Lung microvascular endothelial cell (primary cell): ENCODE measurements at places on chromosomes 7 and 10. TPM values are rescaled to one million over a fixed set of nuclear protein-coding genes. Genes with fewer than 3 reads are reported as not detected.
A peak's percentile ranks its signal among the peaks of the same experiment; 100 is the strongest.

The SLC26A4 gene
- total RNA-seq, result 6.5 and 9.8 TPM in 2 replicates

The LRRD1 gene
- total RNA-seq, result under 0.01 TPM in 2 replicates

The GNGT1 gene
- not detected in 2 replicates for total RNA-seq

The C10orf90 gene
- total RNA-seq, result not detected in 2 replicates

The DDC gene
- not detected in 2 replicates for total RNA-seq

The TMEM130 gene
- total RNA-seq, result not detected in 2 replicates

The ASIC3 gene
- total RNA-seq, result under 0.01 and 0.40 TPM in 2 replicates

The C1GALT1 gene
- total RNA-seq, result 7.5 and 7.8 TPM in 2 replicates

The SHTN1 gene
- 0.87 and 0.99 TPM in 2 replicates for total RNA-seq

The FAM13C gene
- 0.20 and 1.1 TPM in 2 replicates for total RNA-seq

The LIPF gene
- total RNA-seq, result not detected in 2 replicates

The SPDYE11 gene
- total RNA-seq, result not detected in 2 replicates

The TNS3 gene
- total RNA-seq, result 6.8 and 10.3 TPM in 2 replicates

- DNase-seq, result no peak
These were observed 33.0 kb downstream of the OR6V1 start for GRCh38 chr7:143085109-143085508.

GRCh38 chr10:57979491-57979890 is 288.2 kb downstream of the IPMK start:
- DNase-seq, result no peak

- DNase-seq, result peak; percentile 52
These were observed 68.8 kb upstream of the GSDME start for GRCh38 chr7:24825931-24826661.

- DNase-seq, result no peak
These were observed 164.1 kb downstream of the HECW1 start for GRCh38 chr7:43276547-43276946.

DNA sequence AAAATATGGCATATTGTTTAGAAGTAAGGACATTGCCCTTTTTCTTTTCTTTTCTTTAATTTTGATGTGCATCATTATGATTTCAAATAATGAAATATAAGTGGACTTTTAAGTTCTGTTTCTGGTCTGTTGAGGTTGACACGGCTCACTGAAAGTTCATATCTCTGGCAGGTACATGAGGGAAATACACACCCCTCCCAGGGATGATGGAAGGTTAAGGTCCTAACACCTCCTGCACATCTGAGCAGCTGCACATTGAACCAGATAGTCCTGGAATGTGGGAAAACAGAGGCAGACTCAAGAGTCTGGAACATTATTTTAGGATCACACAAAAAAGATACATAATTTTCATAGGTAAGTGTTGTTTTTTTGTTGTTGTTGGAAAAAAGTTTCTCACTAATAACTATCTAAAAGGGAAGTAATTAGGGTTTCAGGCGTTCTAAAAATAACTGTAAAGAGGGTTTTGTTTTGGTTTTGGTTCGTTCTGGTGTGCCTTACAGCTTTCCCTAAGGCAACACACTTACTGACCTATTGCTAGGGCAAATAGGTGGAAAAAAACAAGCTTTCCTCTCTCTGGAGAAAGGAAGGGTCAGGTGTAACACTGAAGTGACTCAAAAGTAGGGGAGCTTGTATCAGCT is 201.2 kb upstream of the PRKCQ start:
- no peak for DNase-seq

DNA sequence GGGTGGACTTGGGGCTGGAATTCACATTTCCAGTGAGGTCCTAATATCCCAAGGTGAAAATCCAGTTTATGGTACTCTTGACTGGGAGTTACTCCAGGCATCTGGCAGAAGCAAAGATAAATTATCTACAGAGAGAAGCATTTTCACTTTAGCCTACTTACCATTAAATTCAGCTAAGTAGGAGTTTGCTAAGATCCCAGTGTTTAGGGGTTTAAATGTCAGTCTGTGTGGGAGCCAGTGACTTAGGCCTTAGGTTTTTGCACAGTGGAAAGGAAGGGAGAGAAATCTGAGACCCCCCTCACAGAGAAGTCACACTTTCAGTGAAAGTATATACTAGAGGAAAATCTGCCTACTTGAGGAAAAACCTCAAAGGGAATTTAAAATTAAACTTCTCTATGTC is 134.2 kb downstream of the IQUB start:
- DNase-seq, result no peak

DNA sequence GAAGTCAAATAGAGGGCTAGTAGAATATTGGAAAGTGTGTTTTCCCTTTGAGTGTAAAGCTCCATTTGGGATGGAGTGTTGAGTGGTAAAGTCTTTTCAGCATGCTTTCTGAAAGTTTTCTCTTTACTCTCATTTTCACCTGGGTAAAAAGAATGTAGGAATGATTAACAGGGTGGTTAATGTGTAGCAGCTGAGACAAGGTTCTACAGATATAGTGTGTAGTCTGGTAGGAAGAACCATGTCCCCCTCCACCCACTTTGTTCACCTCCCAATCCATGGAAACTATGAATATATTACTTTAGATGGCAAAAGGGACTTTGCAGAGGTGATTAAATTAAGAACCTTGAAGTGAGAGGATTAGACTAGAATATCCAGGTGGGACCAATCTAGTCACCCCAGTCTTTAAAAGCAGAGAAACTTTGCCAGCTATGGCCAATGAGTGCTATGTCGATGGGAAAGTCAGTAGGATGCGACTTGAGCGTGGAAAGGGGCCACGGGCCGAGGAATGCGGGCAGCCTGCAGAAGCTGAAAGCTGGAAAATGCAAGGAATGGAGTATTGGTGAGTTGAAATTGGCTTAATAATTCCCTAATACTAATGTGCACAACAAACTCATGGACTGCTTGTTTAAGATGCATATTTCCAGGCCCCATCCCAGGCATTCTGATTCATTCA is 166.3 kb upstream of the AHR start:
- DNase-seq, result no peak

- DNase-seq, result no peak
These were observed 65.0 kb upstream of the EN2 start for GRCh38 chr7:155392726-155393570.

- DNase-seq, result no peak
These were observed 12.4 kb downstream of the CBX3 start for GRCh38 chr7:26213807-26214515.

- DNase-seq, result no peak
These were observed 79.2 kb upstream of the KCTD7 start for GRCh38 chr7:66549466-66549865.

GRCh38 chr10:132920101-132920925 is 22.1 kb downstream of the CFAP46 start:
- DNase-seq, result no peak

DNA sequence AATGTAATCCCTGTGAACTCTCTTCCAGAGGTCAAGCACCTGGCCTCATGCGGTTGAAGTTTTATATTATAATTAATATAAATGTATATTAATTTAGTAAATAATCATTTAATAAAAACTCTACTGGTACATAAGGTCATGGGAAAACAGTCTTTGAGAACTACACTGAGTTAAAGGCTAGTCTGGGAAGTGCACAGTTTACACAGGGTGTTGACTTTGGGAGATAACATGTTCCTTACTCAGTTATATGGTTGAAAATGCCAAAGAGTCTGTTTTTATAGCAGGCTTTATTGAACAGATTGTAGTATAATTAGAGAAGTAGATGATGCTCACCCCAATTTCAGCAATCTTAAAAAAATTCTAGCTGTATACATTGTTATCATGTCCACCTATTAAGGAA is 735.9 kb downstream of the GATA3 start:
- DNase-seq, result no peak

GRCh38 chr7:22419488-22419887 is 62.5 kb upstream of the RAPGEF5 start:
- DNase-seq, result no peak

GRCh38 chr7:54858008-54858692 is 99.1 kb upstream of the SEC61G start:
- DNase-seq, result no peak

DNA sequence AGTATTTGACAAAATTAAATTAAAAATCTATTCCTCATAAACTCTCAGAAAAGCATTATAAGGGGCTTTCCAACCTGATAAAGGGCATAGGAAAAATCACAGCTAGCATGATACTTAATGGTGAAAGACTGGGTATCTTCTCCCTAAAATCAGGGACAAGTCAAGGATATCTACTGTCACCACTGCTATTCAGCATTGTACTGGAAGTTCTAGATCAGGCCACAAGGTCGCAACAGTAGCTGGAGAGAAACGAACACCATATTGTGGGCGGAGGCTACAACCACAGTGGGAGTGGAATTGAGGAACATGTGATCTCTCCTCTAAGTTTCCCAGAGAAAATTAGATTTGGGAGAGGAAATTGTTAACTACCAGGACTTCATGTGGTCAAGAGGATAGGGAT is 70.0 kb upstream of the NAMPT start:
- DNase-seq, result no peak

- no peak for DNase-seq
These were observed 297.1 kb downstream of the PRPF18 start for GRCh38 chr10:13883636-13884444.

DNA sequence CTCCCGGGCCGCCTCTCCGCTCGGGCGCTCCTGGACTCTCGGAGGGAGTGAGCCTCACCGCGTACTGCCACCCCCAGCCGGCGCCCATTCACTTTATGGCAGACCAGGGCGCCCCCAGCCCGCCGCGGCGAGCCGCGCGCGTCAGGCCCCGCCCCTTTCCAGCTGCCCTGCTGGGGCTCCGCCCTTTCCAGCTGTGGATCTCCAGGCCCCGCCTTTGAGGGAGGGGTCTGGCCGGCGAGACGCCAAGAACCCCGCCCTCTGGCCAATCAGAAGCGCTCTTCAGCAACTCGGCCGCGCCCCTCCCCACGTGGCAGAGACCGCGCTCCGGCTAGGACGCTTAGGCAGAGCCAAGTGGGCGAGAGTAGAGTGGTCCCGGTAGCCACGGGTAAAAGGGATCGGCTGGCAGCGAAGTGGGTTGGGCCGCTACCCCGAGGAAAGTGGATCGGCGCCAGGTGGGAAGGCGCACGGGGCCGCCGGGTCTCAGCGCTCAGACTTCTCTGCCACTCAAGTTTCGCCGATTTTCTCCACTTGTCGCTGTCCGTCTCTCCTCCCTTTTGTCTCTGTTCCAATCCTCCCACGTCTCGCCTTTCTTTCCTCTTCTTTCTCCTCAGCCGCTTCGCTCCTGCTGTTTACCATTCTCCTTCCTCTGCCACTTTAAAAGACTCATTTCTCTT is at the start of gene PITX3:
PITX3 (minus strand) TSS at position 69 of the 674 bp plus-strand sequence. CDS start 9,432 bp downstream, outside the sequence.
- peak; percentile 93 for DNase-seq

- DNase-seq, result no peak
These were observed 7.2 kb upstream of the NRP1 start for GRCh38 chr10:33341637-33342036.

DNA sequence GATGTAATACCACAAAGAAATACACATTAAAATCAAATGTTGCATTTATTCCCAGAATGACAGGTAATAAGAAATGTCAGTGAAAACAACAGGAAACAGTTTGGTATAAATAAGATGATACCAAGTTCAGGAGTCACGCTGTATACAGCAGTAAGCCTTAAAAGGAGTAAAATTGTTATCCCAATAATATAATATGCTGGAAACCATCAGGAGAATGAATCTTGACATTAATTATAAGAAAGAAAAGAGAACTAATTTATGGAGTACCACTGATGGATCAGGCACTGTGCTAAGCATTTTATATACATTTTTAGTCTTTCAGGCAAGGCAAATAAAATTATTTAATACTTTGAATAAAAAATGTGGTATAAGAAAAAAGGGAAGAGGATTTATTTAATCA is 27.6 kb downstream of the PRKAR2B start:
- DNase-seq, result no peak

DNA sequence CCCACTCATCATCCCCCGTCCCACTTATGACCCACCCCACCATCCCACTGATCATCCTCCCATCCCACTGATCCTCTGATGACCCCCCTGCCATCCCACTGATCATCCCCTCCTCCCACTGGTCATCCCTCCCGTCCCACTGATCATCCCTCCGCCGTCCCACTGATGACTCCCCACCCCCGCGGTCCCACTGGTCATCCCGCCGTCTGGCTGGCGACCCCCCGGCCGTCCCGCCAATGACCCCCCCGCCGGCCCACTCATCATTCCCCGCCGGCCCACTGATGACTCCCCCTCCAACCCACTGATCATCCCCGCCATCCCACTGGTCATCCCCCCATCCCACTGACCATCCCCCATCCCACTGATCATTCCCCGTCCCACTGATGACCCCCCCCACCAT is 161.1 kb downstream of the GRM8 start:
- DNase-seq, result no peak

- DNase-seq, result peak; percentile 32
These were observed 7.0 kb upstream of the PTPRE start for GRCh38 chr10:127899766-127900387.

GRCh38 chr7:131173145-131173890 is 154.4 kb upstream of the MKLN1 start:
- no peak for DNase-seq

DNA sequence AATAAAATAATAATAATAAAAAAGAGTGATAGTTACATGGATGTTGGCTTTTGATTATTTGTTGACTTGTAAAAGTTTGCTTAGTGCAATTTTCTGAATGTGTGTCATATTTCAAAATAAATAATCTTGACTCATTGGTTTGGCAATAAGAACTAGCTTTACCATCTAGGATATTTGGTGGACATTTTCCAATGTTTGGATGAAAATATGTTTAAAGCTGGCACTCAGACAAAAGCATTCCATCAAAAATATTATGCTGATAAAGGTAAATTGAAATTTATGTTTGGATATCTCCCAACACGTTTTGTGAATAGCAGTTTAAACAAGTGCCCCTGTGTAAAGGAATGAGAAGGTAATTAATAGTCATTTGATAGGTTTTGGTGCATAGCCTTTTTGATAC is 62.5 kb upstream of the KCNMA1 start:
- no peak for DNase-seq

DNA sequence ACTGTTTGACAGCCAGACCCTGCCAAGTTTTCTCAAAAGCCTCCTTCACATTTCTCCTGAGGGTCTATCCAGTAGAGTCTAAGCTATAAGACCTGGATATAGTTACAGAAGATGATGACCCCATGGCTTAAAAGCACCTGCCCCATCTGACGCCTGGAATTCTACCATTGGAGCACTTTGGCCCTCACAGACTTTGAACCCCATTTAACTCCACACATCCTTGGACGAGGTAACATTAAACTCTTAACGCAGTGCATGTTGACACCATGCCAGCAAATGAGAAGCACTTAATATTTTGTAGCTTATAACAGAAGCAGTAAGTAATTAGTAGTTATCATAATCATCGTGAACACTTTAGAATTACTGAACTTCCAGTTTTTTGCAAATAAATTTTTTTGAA is 61.9 kb upstream of the SMNDC1 start:
- DNase-seq, result no peak

GRCh38 chr10:95201736-95202135 is 7.7 kb downstream of the ACSM6 start:
- no peak for DNase-seq

DNA sequence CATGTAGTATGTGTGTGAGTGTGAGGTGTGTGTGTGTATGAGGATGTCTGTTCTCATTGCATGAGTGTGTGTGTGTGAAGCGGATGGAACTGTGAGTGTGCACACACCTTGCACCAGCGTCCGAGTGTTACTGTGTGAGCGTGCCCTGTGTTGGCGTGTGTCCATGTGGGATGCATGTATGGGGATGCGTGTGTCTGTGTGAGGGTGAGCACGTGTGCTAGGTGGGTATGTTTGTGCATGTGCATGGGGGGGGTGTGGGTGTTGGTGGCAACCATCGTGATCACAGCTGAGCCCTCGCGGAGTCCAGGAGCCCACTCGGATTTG is 6.4 kb downstream of the KNDC1 start:
- no peak for DNase-seq
